ENCODE measurements at places on chromosomes 6 and 20. TPM values are rescaled to one million over a fixed set of nuclear protein-coding genes. Genes with fewer than 3 reads are reported as not detected.

DNA sequence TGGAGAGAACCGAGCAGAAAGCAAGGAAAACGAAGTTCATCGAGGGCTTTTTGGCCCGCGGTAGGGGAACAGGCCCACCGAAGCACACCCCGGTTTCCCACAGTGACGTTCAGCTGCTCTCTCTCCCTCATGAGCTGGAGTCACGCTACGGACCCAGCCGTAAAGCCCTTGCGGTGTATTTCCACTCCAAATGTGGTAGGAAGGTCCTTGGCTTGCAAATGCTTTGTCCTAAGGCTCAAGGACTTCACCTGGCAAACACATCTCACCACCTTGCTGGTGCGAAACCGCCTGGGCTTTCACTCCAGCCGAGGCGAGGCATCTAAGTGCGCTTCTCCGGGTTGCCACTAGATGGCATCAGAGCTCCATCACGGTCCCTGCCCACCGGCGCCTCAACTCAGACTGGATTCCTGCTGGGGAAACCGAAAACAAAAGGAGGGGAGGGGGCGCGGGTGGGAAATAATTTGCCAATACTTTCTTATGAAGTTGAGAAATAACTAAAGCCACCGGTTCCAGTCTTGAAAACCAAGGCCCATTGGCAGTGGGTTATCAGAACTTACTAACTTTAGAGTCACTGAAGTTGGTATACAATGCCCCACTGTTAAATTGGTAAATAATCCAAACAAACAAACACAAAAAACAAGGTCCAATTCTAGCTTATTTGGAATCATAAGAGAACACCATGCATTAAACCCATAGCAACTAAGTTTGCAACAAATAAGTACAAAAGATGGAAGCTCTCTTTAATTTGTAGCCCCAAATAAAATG is 13.4 kb upstream of the FOXC1 start:
- peak; percentile 65 for DNase-seq

GRCh38 chr20:17418737-17419136 is 112.4 kb downstream of the BFSP1 start:
- no peak for DNase-seq

GRCh38 chr6:40082278-40083043 is 148.2 kb upstream of the MOCS1 start:
- DNase-seq = no peak

- no peak for DNase-seq
Observed at GRCh38 chr20:32830437-32830836, 10.7 kb downstream of the MAPRE1 start.

GRCh38 chr6:154457881-154458284 is 52.6 kb downstream of the CNKSR3 start:
- no peak for DNase-seq

DNA sequence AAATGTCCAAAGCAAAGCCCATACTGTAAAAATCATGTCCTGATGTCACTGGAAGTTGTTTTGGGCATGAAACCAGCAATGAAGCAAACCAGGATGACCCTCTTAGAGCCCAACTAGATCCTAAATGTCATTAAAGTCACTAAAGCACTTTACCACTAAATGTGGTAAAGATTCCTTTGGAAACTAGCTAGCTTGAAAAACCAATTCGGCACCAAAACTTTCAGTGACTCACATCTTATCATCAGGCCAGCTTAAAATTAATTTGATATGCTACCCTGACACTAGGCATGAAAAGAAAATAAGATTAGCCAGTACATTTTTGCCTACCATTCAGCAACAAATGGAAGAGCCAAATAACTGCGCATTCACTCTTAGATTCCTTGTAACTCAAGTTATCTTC is 145.8 kb downstream of the PACRG start:
- DNase-seq = no peak

DNA sequence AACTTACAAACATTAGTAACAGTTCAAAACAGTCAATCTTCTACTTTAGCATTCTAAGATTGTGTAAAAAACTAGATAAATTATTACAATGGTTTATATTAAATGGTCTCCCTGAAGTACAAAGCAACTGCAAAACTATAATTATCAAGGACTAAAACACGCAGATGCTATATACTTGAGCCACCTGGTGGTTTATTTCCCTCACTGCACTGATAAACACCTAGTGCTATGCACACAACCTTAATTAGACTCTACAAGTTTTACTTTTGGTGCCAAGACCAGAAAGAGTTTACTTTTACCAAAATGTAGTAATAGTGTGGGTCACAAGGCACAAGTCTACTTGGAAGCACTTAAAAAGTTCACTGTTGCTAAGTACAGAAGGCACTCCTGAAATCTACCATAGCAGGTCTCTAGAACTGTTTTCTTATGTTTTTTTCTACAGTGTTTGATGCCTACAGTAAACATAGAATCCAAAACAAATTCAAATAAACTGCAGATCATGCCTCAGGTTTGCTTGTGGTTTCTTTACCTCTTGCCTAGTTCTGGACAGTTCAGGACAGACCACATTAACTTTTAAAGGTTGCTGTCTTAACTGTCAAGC is 49.2 kb downstream of the GMDS start:
- DNase-seq = no peak

DNA sequence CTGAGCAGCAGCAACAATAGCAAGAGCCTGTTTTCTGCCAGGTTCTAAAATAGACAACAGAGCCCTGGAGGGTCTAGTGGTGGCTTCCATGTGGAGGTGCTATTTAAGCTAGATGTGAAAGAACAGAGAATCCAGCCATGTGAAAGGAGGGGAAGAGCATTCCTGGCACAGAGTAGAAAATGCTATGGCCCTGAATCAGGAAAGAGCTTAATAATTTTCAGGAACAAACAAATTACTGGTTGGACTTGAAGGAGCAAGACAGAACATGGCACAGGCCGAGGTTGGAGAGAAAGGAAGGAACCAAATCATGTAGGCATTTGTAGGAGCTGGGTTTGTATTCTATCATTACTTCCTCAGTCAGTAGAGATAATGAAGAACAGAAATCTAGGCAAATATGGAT is 98.3 kb downstream of the AIG1 start:
- no peak for DNase-seq

GRCh38 chr20:6515261-6515660 is 252.2 kb upstream of the BMP2 start:
- DNase-seq = no peak

GRCh38 chr6:16572943-16573342 is 188.3 kb downstream of the ATXN1 start:
- no peak for DNase-seq

- DNase-seq = no peak
Observed at GRCh38 chr6:52522655-52523054, 54.2 kb downstream of the TRAM2 start.

- DNase-seq = no peak
Observed at GRCh38 chr20:35014537-35014936, 58.9 kb downstream of the MYH7B start.

DNA sequence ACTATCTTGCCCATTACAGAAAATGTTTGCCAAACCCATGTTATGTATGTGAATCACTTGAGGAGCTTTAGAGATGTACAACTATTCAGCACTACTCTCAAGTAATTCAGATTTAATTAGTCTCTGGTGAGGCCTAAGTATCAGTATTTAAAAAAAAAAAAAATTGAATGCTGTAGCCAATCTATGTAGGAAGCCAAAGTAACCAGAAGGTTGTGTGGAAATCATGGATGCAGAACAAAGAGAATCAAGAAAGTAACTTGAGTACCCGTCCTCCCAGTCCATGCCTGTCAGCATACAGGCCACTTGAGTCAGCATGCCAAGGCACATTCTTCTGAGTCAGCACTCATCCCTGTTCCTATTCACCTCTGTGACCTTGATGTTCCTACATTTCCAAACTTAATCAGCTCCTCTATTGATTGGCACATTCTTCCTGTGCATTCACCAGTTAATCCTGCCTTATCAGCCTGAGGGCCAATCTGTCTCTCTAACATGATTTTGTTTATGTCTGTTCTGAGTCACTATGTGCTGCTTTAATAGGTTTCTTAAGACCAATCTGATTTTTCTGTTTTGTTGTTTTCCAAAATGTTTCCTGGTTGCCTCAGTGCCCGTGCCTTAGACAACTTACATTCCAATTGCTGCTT is 165.6 kb downstream of the KCNQ5 start:
- no peak for DNase-seq

DNA sequence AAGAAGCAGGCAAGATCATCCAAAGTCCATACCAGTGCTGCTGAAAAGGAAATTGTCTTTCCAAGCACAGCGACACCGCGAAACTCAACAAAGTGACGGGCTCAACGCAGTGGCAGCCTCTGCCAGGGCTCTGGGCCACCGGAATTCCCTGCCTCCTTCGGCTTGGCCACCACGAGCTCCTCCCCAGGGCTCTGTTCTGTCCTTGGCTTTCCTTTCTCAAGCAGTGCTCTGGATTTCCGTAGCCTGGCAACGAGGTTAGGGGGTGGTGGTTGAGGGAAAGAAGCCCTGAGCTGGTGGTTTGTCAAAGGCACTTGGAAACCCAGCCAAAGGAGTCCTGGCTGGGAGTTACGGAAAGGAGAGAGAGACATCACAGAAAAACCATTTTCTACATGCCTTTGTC is 31.2 kb downstream of the PRR18 start:
- DNase-seq = no peak

GRCh38 chr20:61977419-61977786 is 88.3 kb downstream of the TAF4 start:
- DNase-seq = no peak

The CYP21A2 gene
- total RNA-seq = 0.67 TPM

The CLVS2 gene
- 0.69 TPM for total RNA-seq

The PGK2 gene
- total RNA-seq = not detected

The PRL gene
- total RNA-seq = not detected

The CASS4 gene
- 0.09 TPM for total RNA-seq

The ATP9A gene
- total RNA-seq = 81.2 TPM

The TCP11 gene
- not detected for total RNA-seq

The C6orf118 gene
- total RNA-seq = 1.9 TPM

Measured in progenitor cell of endocrine pancreas (in vitro differentiated cells).